ENCODE measurements at places on chromosomes 5 and 9.

GRCh38 chr9:113620377-113621161 lies 157.0 kb downstream of the RGS3 start:
- DNase-seq: no peak

GRCh38 chr5:79876456-79876855 lies 114.6 kb downstream of the MTX3 start:
- DNase-seq: no peak

DNA sequence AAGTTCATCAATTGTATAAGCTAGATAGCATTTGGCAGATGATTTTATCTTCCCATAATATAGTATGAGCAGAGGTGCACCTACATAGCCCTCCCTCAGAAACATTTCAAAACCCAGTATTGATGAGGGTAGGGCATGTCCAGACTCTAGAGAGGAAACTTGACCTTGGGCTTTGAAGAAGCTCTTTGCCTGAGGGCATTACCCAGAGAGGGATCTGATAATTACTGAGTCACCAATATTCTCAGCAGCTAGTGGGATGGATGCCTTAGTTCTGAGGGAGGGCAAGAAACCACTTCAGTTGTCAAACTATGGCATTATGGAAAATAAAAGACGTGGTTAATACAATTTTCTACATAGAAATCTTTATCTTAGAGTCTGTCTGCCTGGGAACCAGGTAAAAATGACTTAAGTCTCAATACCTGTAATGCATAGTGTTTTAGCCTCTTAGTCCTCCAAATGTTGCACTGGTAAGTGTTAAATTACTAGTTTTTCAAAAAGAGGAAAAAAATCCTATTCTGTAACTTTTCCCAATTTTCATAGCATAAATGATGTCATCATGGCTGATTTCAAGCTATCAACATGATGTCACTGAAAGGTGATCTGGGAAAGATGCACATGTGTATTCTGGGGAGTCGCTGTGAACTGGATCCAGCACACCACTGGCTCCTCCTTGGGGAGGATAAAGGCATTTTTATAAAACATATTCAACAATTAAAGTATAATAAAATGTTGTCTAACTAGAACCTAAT lies 809.0 kb downstream of the KCTD16 start:
- no peak for DNase-seq

DNA sequence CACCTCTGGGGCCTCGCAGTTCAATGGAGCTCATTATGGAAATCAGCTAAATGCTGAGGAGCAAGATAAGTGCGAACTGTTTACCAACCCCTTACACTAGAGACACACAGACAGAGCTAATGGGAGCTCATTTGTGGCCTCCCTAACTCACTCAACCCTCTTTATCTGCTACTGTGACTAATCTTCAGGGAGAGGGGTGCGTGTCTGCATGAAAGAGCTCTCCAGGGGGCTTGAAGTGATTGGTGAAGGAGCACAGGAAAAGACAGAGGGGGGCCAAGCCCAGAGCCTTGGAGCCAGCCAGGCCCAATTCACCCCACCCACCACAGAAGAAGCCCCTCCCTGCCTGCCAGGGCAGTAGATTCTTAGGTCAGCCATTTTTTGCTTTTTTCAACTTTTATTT lies 466.8 kb upstream of the BRINP1 start:
- DNase-seq: no peak

Measured in memory B cell (primary cell).